A549 treated with CpdA at 1 μM for 4 hours (cell line): ENCODE measurements at places on chromosomes 5 and 9. TPM values are rescaled to one million over a fixed set of nuclear protein-coding genes. Genes with fewer than 3 reads are reported as not detected.

The SLC6A19 gene
- 0.02 TPM in 1 of 5 replicates, not detected in the others for total RNA-seq

The GRM6 gene
- not detected in 5 replicates for total RNA-seq

The FUT7 gene
- total RNA-seq: 0.05 TPM in 2 of 5 replicates, not detected in the others

The FSD1L gene
- 2.9 to 4.2 TPM (median 3.9 TPM) in 5 replicates for total RNA-seq

The CCDC152 gene
- total RNA-seq: not detected in 5 replicates

The EMB gene
- total RNA-seq: 4.6 to 7.5 TPM (median 5.6 TPM) in 5 replicates

The TSSK1B gene
- total RNA-seq: not detected in 5 replicates

The ISOC1 gene
- total RNA-seq: 16.9 to 19.9 TPM (median 19.2 TPM) in 5 replicates

The KCNV2 gene
- total RNA-seq: not detected in 5 replicates

The NR2F1-AS1 gene
- 2.8 to 4.8 TPM (median 3.8 TPM) in 5 replicates for total RNA-seq

The PTGES gene
- 91.2 to 108 TPM (median 93.1 TPM) in 5 replicates for total RNA-seq

The N4BP3 gene
- 0.94 to 1.6 TPM (median 1.4 TPM) in 5 replicates for total RNA-seq

The GOLM1 gene
- 107 to 123 TPM (median 114 TPM) in 5 replicates for total RNA-seq

The LTC4S gene
- total RNA-seq: 0.16 TPM in 1 of 5 replicates, not detected in the others

The BAAT gene
- 0.47 to 0.79 TPM (median 0.58 TPM) in 5 replicates for total RNA-seq

The PCDHGB4 gene
- total RNA-seq: 0.66 to 1.0 TPM (median 0.73 TPM) in 5 replicates

The ELOVL7 gene
- total RNA-seq: 9.5 to 13.8 TPM (median 10.9 TPM) in 5 replicates

The IRX2 gene
- total RNA-seq: 1.2 to 2.2 TPM (median 1.3 TPM) in 5 replicates

The FOXD4L6 gene
- total RNA-seq: 0.06 TPM in 1 of 5 replicates, not detected in the others

The NREP gene
- total RNA-seq: 1.4 to 2.7 TPM (median 2.3 TPM) in 5 replicates

The RBM27 gene
- total RNA-seq: 10.5 to 15.7 TPM (median 11.7 TPM) in 5 replicates

The OTP gene
- total RNA-seq: 0.06 to 0.14 TPM (median 0.10 TPM) in 4 of 5 replicates, not detected in the other

The ERAP2 gene
- total RNA-seq: 1.1 to 1.6 TPM (median 1.3 TPM) in 5 replicates

The MARCHF11 gene
- not detected in 5 replicates for total RNA-seq

The IL4 gene
- total RNA-seq: not detected in 5 replicates

The SCGB3A2 gene
- total RNA-seq: not detected in 5 replicates

The GABRP gene
- total RNA-seq: not detected in 5 replicates

The TEX53 gene
- total RNA-seq: not detected in 5 replicates

The IFNA21 gene
- not detected in 5 replicates for total RNA-seq

The LCN1 gene
- not detected in 5 replicates for total RNA-seq

The RAPGEF1 gene
- 37.9 to 47.9 TPM (median 43.1 TPM) in 5 replicates for total RNA-seq

The SMIM33 gene
- total RNA-seq: not detected in 5 replicates

The DNAJA1 gene
- 277 to 331 TPM (median 302 TPM) in 5 replicates for total RNA-seq

The CTNND2 gene
- total RNA-seq: not detected in 5 replicates

The ISL1 gene
- total RNA-seq: 0.09 TPM in 1 of 5 replicates, not detected in the others

The GRAMD2B gene
- total RNA-seq: 0.68 to 1.1 TPM (median 0.85 TPM) in 5 replicates

The SLC45A2 gene
- 0.07 to 0.16 TPM in 2 of 5 replicates, not detected in the others for total RNA-seq
